ENCODE measurements at places on chromosomes 4 and X.
A peak's percentile ranks its signal among the peaks of the same experiment; 100 is the strongest.

GRCh38 chr4:133151341-133151690 is 2.2 kb downstream of the PCDH10 start:
- DNase-seq, result peak; percentile 6

- DNase-seq, result no peak
Observed at GRCh38 chr4:3730422-3731190, 35.6 kb upstream of the ADRA2C start.

DNA sequence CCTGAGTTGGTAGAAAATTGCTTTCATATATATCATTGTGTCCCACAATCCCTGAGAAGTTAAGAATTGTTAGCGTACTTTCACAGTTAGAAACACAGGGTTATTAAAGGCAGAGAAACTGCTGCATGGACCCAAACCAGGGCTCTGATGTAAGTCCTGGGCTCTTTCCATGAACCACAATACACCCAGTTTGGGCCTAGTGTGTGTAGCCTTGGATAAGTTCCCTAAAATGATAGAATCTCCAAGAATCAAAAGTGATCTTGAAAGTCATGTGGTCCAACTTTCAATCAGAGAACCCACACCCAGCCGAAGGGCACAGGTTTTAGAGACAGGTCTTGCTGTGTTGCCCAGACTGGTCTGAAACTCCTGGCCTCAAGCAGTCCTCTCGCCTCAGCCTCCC is 257.8 kb upstream of the KLF3 start:
- no peak for DNase-seq

DNA sequence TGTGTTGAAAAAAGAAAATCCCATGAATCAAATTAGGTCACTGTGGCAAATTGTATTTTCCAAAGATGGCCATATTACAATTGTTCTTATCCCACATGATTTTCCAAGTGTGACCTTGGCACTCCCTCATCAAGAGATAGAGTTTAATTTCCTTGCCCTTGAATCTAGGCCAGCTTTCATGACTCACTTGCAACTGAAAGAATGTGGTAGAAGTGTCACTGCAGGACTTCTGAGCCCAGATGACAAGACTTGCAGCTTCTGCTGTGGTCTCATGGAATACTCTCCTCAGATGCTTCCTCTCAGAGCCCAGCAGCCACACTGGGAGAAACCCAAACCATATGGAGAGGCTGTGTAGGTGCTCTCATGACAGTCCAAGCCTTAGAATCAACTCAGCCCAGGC is 139.0 kb downstream of the ADAMTS3 start:
- no peak for DNase-seq

DNA sequence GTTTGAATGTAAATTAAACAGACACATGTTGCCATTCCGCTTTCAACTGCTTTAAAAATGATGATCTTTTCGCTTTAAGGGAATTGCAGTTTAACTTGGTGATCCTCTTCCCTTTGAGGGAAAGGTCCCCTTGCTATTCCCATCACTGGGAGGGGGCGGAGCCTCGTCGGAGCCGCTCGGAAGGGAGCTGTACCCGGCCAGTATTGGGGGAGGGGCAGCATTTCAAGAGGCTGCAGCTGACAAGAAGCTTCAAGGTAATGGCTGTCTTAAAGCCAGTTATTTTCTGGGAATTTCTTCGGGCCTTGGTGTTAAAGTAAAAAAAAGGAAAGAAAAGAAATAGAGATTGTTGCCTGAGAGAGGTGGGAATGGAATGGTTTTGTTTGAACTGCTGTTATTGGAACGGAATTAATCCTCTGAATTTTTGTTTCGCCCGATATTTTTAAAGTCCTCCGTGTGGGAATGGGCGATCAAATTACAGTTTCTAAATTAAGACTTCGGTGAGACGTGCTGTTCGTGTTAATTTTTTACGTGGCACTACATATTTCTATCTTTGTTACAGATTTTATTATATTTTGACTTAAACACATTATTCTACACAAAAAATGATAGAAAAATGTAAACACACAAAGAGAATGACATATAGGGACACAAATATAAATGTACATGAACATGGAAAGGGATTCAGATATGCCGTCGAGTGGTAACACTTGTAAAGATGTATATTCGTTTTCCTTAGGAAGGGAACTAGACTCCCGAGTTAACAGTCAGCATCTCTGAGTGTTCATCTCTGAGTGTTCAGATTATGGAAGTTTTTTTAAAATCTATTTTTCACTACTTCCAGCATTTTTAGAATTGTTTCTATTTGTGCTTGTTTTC is 9.2 kb downstream of the PWWP3B start:
- no peak for DNase-seq

DNA sequence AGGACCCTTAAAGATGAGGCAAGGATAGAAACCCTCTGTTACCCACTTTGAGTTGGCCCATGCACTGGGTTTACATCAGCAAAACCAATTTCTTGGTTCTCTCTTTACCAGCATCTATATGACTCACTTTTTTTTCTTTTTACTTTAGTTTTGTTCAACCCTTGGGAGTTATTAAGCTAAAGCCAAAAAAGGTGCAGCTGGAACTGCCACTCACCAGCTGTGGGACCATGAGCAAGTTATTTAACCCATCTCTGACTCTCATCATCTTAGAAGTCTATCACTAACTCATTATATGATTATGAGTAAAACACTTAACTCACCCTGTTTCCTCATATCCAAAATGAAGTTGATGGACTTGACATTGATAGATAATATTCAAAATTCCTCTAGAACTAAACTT is 53.4 kb downstream of the GABRB1 start:
- no peak for DNase-seq

- no peak for DNase-seq
Observed at GRCh38 chrX:129934461-129934860, 28.5 kb downstream of the UTP14A start.

All from GM12891 (cell line).